ENCODE measurements at places on chromosomes 13 and 19.

DNA sequence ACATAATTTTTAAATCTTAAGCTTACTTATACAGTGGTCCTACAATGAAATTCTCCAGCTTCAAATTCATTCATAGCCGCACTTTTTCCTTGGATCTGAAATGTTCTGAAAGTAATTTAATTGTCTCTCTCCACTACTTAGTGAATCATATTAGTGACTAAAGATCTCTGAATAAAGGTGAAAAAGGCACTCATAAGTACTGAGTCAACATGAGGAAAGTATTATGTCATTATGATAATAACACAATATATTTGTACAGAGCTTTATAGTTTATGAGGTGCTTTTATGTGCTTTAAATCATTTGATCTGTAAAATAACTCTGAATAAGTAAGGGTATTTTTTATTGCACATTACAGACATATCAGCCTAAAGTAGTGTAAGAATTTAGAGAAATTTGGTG lies 628.2 kb upstream of the SLITRK5 start:
- no peak for DNase-seq

GRCh38 chr13:113152984-113153809 lies 5.3 kb upstream of the PROZ start:
- DNase-seq, result no peak

GRCh38 chr19:2415973-2416319 lies 11.4 kb downstream of the TIMM13 start:
- no peak for DNase-seq

GRCh38 chr19:57010541-57010940 lies 109.2 kb upstream of the USP29 start:
- DNase-seq, result no peak

DNA sequence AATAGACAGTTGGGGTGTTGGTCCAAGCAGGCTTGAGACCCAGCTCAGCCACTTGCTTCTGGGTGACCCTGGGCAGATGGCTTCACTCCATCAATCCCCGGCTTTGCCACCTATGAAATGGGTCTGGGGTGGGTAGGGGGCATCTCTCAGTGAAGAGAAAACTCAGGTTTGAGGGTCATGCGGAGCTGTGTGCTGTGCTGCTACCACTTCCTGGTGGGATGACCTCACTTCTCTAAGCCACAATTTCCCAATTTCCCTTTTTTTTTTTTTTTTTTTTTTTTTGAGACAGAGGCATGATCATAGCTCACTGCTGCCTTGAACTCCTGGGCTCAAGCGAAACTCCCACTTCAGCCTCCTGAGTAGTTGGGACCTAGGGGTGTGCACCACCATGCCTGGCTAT lies 4.6 kb upstream of the PLAUR start:
- peak; percentile 24 for DNase-seq

All from NCI-H226 (cell line).